ENCODE measurements at places on chromosomes 1 and 21.

GRCh38 chr21:46116776-46117585, 19.1 kb downstream of the COL6A2 start:
- peak; percentile 7 for DNase-seq

GRCh38 chr1:181390410-181391077, 92.8 kb upstream of the CACNA1E start:
- no peak for DNase-seq

DNA sequence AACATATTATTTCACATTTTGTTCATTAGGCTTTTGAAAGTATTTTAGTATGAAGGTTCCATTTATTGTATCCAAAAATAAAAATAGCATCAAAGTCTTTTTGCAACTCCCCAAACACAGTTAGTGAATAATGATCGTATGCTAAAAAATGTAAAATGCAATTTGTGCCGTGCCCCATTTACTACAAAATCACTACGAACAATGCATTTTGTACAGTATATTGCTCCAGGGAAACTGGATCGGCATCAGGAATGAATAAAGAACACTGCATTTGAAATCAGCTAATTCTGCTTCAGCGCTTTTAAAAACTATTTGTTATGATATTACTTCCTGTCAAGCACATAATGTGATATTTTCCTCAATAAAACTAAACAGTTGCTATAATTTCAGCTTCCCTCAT, 547.8 kb downstream of the DPYD start:
- DNase-seq = no peak

DNA sequence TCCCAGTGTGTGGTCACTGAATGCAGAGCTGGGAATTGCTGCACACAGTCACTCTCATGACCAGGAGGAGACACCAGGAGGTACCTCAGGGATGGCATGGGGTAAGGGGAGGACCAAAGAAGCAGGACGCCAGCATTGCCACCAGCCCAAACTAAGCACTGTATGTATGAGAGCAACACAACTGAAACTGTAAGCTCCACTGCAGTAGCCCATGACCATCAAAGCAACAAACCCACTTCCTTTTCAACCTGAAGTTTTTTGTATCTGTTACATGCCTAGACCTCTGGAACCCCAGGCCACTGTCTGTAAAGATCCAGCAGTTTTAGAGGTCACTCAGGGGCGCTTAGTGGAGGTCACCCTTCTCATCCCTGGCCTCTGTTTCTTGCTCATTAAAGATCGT, 164.3 kb downstream of the SETD4 start:
- DNase-seq = no peak

DNA sequence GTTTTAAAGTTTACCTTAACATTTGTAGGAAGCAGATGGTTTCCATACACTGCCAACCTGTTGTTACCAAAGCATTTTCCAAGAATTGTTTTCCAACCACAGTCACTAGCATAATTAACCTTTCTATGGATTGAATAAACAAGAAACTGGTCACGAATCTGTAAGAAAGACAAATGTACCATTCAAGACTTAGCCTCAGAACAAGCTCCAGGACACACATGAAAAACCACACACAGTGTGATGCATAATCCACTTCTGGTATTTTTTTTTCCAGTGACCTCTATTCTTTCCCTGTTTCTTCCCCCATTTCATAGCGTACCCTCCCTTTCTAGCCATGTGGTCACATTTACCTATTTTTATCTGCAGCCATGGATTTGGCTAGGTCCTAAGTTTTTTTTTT, 29.6 kb upstream of the C1orf87 start:
- DNase-seq = no peak

DNA sequence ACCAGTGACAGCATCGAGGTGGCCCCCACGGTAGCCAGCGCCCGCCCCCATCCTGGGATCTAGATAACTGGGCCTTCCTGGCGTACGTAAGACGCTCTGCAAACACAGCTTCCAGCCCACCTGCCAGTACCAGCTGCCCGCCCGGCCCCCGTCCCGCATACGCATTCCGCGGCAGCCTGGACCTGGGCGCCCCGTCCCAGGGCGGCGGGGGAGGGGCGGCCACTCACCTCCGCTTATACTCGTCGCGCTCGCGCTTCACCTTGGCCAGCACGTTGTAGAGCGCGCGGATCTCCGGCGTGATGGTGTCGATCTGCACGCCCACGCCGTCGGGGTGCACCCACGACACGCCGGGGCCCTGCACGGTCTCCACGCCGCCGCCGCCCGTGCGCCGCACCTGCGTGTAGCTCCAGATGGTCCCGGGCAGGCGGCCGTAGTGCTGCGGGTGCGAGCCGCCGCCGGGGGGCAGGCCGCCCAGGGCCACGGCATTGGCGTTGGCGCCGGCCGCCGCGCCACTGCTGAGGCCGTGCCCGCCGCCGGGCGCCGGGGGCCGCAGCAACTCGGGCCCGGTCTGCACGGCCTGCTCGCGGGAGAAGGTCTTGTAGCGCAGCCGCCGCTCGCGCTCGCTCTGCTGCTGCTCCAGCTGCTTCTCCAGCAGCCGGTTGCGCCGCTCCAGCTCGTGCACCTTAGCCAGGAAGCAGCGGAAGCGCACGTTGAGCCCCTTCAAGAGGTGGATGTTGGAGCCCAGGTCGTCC, 859 bp downstream of the IFFO2 start:
- DNase-seq = peak; percentile 39

GRCh38 chr1:209202830-209203532, 380.5 kb upstream of the CAMK1G start:
- peak; percentile 18 for DNase-seq

DNA sequence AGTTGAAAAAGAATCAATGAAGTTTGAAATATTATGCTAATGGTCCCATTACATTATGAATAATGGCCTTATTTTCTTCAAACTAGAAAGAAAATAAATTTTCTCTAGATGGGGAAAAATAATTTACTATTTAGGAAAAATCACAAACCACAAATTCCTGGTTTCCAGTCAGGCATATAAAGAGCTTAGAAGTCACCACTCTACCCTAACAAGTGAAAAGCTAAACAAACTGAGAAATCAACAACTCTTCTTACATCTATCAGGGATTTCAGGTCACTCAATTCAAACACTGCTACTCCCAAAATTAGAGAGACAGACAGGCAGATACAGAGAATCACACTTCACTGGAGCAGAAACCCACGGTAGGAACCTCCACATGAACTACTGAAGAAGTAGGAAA, 82.1 kb upstream of the LRRC7 start:
- DNase-seq = no peak

- DNase-seq = no peak
These were observed 41.7 kb downstream of the CD55 start for GRCh38 chr1:207362962-207363860.

DNA sequence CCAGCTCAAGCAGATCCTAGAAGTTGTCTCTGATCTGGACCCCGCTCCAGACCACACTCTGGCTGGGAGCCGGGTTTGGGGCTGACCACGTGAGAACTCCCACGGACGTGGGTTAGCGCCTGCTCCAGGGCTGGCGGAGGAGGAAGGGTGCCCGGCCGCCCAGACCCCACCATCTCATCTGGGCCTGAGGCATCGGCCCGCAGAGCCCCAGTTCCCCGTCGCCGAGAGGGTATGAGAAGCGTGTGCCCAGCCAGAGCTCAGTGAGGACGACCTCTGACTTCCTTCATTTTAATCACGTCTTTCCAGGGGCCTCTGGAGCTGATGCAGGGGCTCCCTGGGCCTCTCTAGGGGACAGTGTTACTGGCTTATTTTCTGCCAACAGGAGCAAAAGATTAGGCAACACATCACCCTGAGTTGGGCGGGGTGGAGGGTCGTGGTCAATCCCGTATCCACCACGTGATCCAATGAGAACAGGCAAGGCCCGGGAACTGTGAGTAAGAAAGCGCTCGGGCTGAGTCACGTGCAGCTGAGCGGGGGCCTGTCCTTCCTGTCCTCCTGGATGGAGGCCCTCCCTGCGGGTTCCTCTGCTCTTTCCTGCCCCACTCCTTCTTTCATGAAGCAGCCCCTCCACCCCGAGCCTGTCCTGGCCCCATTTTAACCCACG, 81.1 kb downstream of the SIK1 start:
- no peak for DNase-seq

DNA sequence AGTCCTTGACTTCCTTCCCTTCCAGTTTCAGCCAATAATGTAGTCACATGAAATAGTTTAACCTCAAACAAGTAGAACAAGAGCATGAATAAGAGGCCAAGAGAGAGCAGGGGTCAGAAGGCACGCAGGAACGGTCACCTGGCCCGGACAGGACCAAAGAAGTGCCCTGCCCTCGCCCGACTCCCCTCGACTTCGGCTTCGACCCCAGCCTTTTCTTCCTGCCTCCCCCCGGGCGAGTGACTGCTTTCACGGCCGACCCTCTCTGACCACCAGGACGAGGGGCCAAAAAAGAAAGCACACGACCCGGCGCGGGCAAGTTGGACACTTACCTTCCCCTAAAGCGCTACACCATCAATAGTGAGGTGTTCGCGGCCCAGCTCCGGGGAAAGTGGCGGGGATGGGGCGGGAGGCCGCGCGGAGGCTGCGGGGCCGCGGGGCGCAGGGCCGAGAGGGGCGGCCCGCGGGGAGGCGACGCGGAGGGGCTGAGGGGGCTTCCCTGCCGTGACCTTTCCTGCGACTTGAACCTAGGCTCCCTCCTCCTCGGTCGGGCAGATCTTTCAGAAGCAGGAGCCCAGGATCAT, 519 bp downstream of the RERE start:
- peak; percentile 9 for DNase-seq
